ENCODE measurements at places on chromosomes 6 and 20. TPM values are rescaled to one million over a fixed set of nuclear protein-coding genes. Genes with fewer than 3 reads are reported as not detected.

BEND6 gene
- 33.6 TPM for total RNA-seq

DNA sequence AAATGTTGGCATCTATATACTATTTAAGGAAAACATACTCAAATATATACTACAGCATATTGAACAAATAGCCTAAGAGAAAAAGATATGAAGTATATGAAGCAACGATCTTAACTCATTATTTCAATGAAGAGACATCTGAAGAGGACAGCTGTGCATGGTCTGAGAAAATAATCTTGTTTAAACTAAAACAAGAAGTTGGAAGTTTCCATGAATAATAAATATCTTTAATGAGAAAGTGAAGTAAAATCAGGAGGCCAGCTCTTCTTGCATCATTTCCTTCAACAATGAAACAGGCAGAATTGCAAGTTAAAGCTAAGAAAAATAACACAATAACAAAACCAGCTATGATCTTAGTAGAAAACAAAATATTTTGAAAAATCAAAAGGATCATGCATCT, 1265.4 kb upstream of the MAP3K7 start:
- no peak for DNase-seq

- no peak for DNase-seq
Measured at GRCh38 chr6:33207552-33208090, 679 bp upstream of the RING1 start.

DNA sequence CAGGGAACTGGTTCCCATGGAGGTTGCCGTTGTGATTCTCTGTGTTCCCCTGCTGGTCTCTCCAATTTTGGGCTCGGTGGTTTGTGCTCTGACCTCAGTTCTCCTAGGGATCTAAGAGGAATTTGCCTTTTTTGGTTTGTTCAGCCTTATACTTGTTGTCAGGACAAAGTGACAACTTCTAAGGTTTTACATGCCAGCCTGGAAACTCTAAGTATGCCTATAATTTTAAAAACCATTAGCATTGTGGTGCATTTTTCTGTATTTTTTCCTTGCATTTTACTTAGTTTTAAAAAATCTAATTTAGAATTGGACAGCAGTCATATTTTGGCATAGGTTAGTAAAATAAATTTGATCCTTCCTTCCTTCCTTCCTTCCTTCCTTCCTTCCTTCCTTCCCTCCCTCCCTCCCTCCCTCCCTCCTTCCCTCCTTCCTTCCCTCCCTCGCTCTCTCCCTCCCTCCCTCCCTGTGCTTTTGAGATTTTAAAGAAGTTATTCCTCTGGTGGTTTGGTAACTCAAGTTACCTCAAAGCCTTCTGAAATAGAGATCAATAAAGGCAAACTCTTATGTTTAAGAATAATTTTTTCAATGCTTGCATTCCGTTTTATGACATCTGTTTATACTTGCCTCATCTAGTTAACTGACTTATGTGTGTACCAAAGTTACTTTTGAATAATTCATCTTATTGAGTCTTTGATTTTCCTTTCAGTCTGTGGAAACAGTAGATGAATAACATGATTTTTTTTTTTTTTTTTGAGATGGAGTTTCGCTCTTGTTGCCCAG, 141.3 kb upstream of the RGS17 start:
- DNase-seq, result no peak

DNA sequence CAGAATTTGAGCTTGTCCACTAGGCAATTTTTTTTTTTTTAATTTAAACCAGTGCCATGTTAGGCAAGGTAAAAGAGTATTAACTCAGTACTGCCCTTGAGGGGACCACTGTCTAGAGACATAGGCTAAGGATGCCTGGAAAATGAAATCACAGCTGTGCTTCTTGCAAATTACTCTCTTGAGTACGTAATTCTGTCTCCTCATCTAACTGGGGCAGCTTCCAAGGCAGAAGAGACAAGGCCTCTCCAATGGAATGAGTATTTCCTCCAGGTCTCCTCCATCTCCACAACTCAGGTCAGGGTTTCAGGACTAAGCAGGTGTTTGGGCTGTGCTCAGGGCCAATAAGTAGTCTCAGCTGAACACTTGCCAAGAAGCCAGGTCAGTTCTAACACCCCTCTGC, 33.8 kb upstream of the MRPS10 start:
- DNase-seq, result no peak

PSMG4 gene
- total RNA-seq, result 17.9 TPM

DNA sequence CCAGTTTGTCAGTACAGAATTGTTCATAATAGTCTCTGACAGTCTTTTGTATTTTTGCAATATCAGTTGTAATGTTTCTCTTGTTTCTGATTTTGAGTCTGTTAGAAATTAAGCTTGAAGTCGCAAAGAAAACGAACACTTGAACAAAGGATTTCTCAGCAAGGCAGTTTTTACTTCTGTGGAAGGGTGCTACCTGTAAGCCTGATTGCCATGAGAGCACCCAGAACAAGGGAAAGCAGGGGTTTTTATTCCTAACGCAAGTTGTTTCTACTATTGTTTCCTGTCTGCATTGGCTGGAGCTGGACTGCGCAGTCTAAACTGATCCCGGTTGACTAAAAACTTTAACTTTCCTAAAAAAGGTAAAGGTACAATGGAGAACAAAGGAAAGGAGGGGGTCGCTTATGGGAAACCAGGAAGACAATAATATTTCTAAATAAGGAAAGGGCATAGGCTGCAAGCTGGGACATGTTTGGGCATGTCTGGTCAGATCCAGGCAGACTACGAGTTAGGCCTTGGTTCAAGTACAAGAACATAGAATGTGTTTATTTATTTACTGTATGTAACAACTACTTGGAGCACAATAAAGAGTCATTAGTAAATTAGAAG, 28.5 kb downstream of the HLA-B start:
- no peak for DNase-seq

PRR18 gene
- total RNA-seq, result 56.9 TPM

SASH1 gene
- 78.6 TPM for total RNA-seq

GRCh38 chr6:118650582-118651281, 659 bp downstream of the CEP85L start:
- peak; percentile 54 for DNase-seq

DNA sequence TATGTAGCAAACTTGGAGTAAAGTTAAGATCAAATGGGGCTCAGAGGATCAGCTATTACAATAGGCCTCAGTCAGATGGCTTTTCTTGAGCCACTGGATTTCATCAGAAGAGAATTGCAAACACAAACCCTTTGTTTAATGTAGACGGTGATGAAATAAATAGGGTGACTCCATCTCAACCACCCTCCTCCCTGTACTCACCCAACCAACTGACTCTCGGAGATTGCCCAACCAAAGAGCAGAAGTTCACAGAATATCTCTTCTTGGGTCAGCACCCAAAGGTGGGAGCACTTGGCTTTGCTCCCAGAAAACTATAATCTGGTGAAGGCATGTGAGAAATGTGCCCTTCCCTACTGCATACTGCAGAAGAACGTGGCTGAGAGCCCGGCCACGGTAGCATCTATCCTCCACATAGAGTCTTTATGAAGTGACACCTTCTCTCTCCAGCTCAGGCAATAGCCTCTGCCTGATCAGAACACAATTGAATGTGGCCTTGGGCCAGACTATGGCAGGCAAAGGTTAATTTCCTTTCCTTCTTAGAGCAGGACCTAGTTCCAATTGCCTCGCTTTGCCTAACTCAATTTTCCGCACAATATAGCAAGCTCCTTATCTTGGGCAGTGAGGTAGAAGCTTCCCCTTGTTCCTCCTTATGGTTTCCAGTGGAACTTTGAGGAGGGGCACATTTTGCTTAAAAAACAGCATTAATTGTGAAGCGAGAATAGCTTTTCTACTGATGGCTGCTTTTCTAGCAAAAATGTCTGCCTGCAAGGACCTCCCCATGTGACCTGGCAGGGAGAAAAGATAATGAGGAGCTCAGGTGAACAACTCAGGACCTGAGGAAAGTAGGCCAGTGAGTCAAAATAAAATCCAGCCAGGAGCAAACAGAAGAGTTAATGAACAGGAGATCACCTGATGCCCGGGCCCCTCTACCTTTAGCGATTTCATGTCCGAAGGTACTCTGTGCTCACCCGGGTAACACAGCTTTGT, 79.4 kb downstream of the GFOD1 start:
- DNase-seq, result no peak

DNA sequence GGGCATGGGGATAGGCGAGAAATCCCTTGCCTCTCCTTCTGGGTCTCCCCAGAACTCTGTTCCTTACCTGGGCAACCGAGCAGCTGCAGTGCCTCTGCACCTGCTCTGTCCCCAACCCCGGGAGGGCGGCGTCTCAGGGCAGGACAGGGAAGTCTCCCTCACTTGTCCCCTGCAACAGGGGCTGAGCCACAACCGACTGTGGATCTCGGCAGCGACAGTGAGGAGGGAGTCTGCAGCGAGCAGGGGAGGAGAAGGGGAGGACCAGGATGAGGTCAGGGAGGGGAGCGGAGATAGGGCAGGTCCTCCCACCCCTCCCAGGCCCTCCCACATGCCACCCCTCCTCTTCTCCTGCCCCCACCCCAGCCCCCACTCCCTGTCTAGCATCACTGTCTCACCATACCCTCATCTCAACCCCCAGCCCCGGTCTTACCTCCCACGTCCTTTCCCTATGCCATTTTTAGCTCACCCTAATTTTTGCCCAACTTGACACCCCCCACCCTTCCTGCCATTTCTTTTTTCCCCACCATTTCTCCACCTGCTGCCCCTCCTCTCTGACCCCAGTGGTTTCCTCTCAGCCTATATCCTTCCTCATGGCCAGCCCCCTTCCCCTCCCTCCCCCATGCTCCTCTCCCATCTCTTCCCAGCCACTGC, at the start of gene TNXB:
Gene TNXB (minus strand): TSS at position 225 of the 651 bp plus-strand sequence. CDS start 11,140 bp downstream, outside the sequence.
- DNase-seq, result no peak

Measured in dorsolateral prefrontal cortex (tissue), 122 donors.